Dorsolateral prefrontal cortex (tissue), 122 donors: ENCODE measurements at places on chromosomes 4 and X.

GRCh38 chr4:141169391-141169790 is 36.1 kb upstream of the RNF150 start:
- no peak for DNase-seq

DNA sequence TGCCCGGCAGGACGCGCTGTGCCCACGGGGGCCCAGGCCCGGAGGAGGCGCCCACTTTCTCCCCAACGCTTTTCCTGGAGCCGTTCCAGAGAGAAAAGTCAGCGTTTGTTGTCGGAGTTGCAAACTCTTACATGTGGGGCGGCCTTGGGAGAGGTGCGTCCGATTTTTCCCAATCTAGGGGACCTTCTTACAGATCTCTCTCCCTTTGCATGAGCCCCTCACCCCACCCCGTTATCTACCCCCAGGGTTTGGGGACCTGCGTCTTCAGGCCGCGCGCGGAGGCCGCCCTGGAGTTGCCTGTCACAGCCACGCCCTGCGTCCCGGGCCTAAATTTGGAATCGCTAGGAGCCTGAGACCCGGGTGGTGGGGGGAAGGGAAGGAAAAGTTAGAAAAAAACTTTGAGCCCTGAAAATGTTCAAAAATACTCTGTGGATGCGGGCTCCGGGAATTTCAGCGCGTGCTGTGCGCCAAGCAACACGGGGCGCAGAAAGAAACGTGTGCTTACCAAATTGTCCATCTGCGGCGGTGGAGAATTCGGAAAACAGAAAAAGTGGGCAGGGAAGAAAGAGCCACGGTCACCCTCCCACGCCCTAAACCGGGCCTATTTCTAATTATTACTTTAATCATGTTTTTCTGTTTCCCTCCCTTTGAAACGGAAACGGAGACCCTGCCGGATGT is 587 bp downstream of the CD99 start:
- DNase-seq = no peak

DNA sequence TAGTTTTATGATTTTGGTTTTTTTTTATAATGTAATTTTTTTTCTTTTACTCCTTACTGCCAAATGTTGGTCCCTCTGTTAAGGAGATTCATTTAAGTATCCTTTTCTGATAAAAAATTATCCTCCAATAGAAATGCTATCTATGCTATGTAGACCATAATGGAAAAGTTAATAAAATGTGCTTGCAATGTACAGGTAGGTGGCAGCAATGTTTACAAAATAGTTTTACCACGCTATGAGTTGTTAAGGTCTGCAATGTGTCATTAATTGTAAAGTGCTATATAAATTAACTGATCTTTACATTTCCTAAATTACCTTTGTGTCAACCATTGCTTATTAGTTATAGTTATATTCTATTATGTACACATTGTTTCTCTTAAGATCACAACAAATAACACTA is 3.8 kb upstream of the CENPC start:
- no peak for DNase-seq

DNA sequence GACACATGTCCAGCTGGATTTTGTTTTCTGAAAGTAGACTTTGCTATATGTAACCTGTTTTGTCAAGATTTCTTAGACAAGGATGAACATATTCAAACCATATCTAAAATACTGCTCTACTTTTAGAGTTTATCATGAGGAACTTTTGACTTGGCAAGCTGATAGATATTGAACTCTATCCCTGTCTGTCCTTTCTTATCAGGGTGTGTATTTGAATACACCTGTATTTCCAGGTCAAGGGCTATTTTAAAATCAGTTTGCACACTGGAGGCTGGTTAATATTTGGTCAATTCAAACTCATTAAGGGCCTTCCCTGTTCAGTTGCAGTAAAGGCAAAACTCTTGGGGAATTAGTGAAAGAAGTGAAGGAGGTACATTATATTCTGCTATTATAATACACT is 2.3 kb downstream of the CDS1 start:
- DNase-seq = no peak

DNA sequence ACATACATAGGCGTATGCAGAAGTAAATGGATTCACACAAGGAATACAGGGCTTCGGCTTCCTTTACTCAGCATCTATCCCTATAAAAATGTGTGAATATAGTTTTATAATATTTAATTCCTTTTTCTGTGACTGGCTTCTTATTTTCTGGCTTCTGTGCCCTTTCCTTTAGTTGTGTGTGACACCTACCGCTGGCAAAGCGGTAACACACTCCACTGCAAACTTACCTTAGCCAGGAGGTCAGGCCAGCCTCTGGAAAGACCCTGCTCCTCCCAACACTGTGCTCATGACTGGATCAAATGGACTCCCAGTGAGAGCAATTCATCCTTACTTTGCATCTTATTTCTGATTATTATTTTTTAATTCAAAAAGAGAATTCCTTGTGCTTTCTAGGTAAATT is 244.2 kb downstream of the ANK2 start:
- no peak for DNase-seq

- no peak for DNase-seq
Measured at GRCh38 chr4:86670298-86670697, 76.2 kb downstream of the PTPN13 start.

DNA sequence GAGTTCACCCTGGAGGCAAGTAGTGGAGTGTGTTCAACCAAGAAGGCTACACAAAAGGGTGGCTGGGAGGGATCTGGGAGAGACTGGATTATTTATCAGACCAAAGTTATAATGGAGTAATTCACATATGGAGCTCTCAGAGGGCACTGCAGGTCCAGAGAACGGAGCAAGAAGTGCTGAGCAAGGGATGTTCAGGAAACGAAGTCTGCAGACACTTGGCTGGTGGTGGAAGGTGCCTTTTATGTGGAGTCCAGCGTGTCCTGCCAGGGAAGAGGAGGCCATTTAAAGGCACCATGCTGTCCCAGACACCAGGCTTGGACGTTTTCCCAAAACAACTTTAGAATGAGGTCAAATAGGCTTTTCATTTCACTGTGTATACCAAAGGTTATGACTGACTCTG is 130.1 kb downstream of the CEP135 start:
- DNase-seq = no peak
